ENCODE measurements at places on chromosomes 2 and 18. TPM values are rescaled to one million over a fixed set of nuclear protein-coding genes. Genes with fewer than 3 reads are reported as not detected.

RPRM gene
- total RNA-seq, result not detected

C2orf74 gene
- 40.5 TPM for total RNA-seq

MPP4 gene
- not detected for total RNA-seq

ARMC9 gene
- 20.8 TPM for total RNA-seq

GRCh38 chr2:98460573-98461497 is 16.2 kb downstream of the INPP4A start:
- DNase-seq, result no peak

DNA sequence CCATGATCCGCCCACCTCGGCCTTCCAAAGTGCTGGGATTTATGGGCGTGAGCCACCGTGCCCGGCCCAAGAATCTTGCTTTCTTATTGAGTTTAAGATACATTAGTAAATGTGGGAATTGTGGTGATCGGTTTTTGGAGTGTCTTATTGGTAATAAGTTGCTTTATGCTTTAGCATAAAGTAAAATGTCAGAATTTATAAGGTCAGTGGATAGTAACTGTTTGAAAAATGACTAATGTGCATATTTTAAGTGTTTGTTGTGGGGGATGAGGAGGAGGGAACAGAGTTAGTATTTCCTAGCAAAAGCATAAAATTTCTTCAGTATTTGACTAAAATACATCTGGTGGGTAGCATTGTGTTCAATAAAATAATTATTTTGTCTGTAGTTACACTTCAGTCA is 77.4 kb downstream of the SLC39A10 start:
- no peak for DNase-seq

DNA sequence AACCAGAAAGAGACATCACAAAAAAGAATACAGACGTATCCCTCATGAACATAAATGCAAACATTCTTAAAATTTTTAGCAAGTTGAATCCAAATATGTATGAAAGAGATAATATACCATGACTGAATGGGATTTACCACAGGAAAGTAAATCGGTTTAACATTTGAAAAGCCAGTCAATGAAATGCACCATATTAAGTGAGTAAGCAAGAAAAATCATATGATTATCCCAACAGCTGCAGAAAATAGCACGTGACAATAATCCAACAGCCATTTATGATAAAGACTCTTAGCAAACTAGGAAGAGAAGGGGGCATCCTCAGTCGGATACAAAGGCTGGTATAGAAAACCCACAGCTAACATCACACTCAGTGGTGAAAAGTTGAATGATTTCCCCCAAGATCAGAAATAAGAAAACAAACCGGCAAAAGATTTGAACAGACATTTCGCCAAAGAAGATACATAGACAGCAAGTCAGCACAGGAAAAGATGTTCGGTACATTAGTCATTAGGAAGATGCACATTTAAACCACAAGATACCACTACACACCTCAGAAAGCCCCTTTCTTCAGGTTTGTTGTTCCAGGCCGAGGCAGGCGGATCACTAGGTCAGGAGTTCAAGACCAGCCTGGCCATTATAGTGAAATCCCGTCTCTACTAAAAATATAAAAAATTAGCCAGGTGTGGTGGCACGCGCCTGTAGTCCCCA is 144.3 kb downstream of the INHBB start:
- DNase-seq, result no peak

DNA sequence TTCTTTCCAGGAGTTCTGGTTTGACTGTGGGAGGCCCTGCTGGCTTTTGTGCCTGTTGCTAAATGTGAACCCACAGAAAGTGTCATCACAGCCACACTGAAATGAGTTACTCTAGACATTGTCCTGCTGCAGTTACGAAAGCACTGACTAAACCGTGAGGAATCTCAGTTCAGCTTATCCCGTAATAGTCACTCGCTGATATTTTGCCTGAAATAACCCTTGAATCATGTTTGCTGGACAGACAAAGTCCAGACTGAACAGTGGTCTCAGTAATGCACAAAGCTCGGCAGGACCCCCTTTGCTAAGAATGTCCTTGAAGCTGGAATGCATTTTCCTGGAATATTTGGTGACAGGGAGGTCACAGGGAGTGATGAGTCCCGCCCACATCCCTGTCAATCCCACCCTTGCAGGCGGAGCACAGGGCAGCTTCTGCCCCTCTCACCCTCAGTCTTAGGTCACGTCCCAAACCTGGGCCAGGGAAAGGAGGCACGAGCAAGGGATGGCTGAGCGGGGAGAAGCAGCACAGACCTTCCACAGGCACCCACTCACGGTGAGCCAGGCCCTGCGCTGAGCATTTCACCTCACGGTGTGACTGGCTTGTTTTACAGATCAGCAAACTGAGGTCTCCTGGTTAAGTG is 53.4 kb downstream of the ADI1 start:
- DNase-seq, result no peak

Data from breast epithelium (tissue), 4 donors.